ENCODE measurements at places on chromosomes 3 and 15. TPM values are rescaled to one million over a fixed set of nuclear protein-coding genes. Genes with fewer than 3 reads are reported as not detected.
A peak's percentile ranks its signal among the peaks of the same experiment; 100 is the strongest.

DNA sequence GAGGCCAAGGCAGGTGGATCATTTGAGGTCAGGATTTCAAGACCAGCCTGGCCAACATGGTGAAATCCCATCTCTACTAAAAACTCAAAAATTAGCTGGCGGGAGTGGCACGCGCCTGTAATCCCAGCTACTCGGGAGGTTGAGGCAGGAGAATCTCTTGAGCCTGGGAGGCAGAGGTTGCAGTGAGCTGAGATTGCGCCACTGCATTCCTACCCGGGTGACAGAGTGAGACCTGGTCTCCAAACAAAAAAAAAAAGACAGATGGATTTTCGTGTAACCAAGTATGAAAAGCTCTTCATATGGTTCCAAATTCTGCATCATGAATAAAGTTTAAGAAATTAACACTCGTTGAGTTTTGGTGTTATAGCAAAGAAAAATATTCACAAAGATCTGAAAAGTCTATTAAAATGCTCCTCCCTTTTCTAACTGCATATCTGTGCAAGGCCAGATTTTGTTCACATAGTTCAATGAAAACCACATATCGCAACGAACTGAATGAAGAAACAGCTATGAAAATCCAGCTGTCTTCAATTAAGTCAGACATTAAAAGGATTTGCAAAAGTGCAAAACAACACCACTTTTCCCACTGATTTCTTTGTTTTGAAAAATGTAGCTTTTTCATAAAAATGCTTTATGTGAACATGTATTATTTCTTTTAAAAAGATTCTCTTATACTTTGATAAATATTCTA lies 23.8 kb upstream of the FBLN2 start:
- DNase-seq = no peak

- no peak for DNase-seq
Measured at GRCh38 chr3:15982667-15983196, 185.0 kb upstream of the ANKRD28 start.

IL16 gene
- total RNA-seq = 281 TPM

MKRN3 gene
- 2.9 TPM for total RNA-seq

- no peak for DNase-seq
Measured at GRCh38 chr3:69821133-69821532, 81.9 kb downstream of the MITF start.

- no peak for DNase-seq
Measured at GRCh38 chr15:23648920-23649515, 1.4 kb upstream of the MAGEL2 start.

- DNase-seq = no peak
Measured at GRCh38 chr15:42628761-42629160, 53.4 kb downstream of the STARD9 start.

RBPMS2 gene
- total RNA-seq = not detected

DNA sequence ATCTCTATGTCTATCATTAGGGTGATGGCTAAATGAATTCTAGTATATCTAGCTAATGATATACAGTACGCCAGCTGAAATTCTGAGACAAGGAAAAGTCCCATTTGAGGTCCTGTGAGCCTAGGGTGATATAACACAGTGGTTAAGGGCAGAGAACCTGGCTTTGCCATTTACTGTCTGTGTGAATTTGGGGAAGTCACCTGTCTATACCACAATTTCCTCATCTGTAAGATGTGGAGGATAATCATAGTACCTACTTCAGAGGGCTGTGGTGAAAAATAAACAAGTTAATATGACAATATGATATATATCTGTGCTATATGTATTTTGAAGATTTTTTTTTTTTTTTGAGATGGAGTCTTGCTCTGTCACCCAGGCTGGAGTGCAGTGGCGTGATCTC lies 9.8 kb upstream of the ANKDD1A start:
- no peak for DNase-seq

GRCh38 chr3:63980830-63981498 lies 42.3 kb downstream of the PSMD6 start:
- no peak for DNase-seq

DNA sequence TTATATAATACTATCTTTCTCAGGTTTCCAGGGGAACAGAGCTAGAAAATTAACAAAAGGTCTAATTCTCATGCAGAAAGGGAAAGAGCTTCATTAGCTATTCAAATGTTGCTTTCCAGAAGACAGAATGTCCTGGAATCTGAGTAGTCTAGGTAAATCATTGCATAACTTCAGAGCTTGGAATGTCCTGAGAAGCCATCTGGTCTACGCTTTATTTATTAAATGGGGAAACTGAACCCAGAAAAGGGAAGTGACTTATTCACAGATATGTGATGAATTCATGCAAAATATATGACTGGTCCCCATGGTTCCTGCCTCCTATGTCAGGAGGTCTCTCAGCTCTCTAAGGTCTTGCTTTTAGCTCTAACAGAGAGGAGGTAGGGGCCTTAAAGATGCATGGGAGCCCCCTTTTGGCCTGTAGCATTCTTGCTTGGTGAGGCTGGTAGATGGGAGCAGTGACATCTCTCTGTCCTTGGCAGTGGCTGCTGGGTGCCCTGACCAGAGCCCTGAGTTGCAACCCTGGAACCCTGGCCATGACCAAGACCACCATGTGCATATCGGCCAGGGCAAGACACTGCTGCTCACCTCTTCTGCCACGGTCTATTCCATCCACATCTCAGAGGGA lies 99.2 kb downstream of the CEMIP start:
- DNase-seq = no peak

- DNase-seq = peak; percentile 35
Measured at GRCh38 chr3:49377483-49377882, 19.3 kb upstream of the GPX1 start.

- no peak for DNase-seq
Measured at GRCh38 chr3:74066456-74066855, 441.7 kb upstream of the PDZRN3 start.
